Glutamatergic neuron (in vitro differentiated cells): ENCODE measurements at places on chromosomes 11 and 22. TPM values are rescaled to one million over a fixed set of nuclear protein-coding genes. Genes with fewer than 3 reads are reported as not detected.
A peak's percentile ranks its signal among the peaks of the same experiment; 100 is the strongest.

The GRM5 gene
- not detected for total RNA-seq

The BATF2 gene
- not detected for total RNA-seq

The ROBO4 gene
- not detected for total RNA-seq

The RPS25 gene
- 673 TPM for total RNA-seq

The IMMP1L gene
- total RNA-seq, result 34.3 TPM

The TEX12 gene
- total RNA-seq, result not detected

The ABTB2 gene
- 9.3 TPM for total RNA-seq

The CABP4 gene
- total RNA-seq, result not detected

The FUT4 gene
- 2.2 TPM for total RNA-seq

The OR8D4 gene
- total RNA-seq, result not detected

The CALCA gene
- not detected for total RNA-seq

The MLC1 gene
- total RNA-seq, result not detected

The ARL2 gene
- total RNA-seq, result 68.4 TPM

The CHRM1 gene
- not detected for total RNA-seq

The TREH gene
- total RNA-seq, result not detected

The CD3D gene
- total RNA-seq, result not detected

The CRYBB2 gene
- total RNA-seq, result not detected

The NEFH gene
- 27.1 TPM for total RNA-seq

DNA sequence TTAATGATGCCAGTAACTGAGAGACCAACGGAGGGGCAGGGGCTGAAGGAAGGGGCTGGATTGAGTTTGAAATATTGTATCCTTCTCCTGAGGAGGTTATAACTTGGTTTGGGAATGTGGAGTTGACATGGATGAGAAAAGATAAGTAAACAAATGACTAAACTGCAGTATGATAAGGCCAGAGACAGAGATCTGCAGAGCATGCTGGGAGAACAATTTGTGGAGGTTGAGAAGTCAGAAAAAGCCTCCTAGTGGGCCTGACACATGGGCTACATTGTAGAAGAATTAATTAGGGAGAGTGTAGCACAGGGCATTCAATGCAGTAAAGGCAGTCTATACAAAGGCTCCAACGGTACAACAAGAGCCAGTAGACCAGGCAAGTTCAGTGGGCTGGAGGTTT, 55.9 kb downstream of the SPON1 start:
- no peak for DNase-seq
- H3K27ac ChIP-seq, result no peak overlapping the region
- no peaks in the 10 kb centered on the region for H3K4me1 ChIP-seq
- H3K4me3 ChIP-seq, result no peak overlapping the region
- no peaks in the 10 kb centered on the region for H3K27me3 ChIP-seq

GRCh38 chr22:19307872-19308271, 16.4 kb upstream of the CLTCL1 start:
- H3K4me3 ChIP-seq, result no peak overlapping the region
- H3K4me1 ChIP-seq, result no peaks in the 10 kb centered on the region
- DNase-seq, result no peak
- H3K36me3 ChIP-seq, result no peaks in the 10 kb centered on the region
- H3K27me3 ChIP-seq, result no peaks in the 10 kb centered on the region

DNA sequence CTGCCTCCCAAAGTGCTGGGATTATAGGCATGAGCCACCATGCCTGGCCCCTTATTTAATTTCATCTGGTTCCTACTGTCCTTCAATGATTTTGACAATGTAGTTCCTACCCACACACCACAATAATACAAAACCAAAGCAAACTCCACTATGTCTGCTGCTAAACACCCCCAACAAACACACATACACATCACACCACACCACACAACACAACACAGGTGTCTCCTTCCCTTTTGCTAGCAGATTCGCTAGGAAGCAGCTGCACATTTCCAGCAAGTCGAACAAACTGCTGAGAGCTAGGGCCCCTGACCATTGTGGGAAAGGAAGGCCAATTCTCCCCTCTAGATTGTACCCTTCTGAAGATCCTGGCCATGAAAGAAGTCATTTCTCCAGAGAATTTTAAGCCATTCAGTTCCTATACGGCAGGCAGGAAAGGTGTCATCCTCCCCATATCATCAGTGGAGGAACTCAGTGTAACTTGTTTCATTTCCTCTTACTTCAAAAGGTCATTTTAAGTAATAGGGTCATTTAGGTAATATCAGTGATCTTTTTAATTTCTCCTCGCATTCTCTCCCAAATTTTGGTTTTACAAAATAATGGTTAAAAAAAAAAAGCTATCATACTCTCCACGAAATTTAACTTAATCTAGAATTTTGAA, 18.5 kb downstream of the NUMA1 start:
- no peak for DNase-seq
- H3K27ac ChIP-seq, result no peak overlapping the region
- H3K36me3 ChIP-seq, result no peaks in the 10 kb centered on the region
- no peaks in the 10 kb centered on the region for H3K27me3 ChIP-seq
- H3K4me3 ChIP-seq, result no peak overlapping the region

GRCh38 chr11:117925198-117925925, 3.8 kb downstream of the TMPRSS13 start:
- H3K27ac ChIP-seq, result no peak overlapping the region
- H3K27me3 ChIP-seq, result peaks cover 3% of the 10 kb centered on the region
- no peak for DNase-seq
- no peaks in the 10 kb centered on the region for H3K36me3 ChIP-seq

GRCh38 chr11:83024270-83024854, 47.3 kb downstream of the RAB30 start:
- peaks cover 29% of the 10 kb centered on the region for H3K4me1 ChIP-seq
- peaks cover 8% of the 10 kb centered on the region for H3K36me3 ChIP-seq
- no peak for DNase-seq

DNA sequence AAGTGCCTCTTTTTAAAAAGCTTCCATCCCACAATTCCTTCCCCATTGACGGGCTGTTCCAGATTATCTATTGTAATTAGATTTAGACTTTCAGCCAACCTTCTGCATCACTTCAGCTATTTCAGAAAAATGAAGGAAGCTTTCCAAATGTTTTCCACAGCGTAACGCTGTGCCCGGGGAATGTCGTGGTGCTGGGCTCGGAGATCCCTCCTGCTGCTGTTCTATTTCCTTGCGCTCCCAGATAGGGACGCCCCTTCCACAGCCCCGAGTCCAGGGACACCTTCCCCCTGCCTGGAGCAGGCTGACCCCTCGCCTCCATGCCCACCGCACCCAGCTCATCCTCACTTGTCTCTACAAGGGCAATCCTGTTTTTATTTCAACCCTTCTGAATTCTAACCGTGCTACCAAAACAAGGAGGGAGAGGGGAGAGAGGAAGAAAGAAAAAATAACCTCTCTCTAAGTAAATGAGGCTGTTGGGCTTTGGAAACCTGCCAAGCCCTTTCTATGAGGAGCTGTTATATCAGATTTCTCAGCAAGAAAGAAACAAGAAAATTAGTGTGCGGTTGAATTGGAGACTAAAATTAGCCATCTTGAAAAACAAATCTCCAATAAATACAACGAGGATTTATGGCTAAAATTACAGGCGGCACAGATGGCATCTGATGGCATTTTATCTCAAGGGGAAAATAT, 366.9 kb downstream of the BRD1 start:
- H3K4me3 ChIP-seq, result no peak overlapping the region
- peaks cover 3% of the 10 kb centered on the region for H3K27me3 ChIP-seq
- no peak for DNase-seq
- H3K4me1 ChIP-seq, result no peaks in the 10 kb centered on the region
- no peak overlapping the region for H3K27ac ChIP-seq

DNA sequence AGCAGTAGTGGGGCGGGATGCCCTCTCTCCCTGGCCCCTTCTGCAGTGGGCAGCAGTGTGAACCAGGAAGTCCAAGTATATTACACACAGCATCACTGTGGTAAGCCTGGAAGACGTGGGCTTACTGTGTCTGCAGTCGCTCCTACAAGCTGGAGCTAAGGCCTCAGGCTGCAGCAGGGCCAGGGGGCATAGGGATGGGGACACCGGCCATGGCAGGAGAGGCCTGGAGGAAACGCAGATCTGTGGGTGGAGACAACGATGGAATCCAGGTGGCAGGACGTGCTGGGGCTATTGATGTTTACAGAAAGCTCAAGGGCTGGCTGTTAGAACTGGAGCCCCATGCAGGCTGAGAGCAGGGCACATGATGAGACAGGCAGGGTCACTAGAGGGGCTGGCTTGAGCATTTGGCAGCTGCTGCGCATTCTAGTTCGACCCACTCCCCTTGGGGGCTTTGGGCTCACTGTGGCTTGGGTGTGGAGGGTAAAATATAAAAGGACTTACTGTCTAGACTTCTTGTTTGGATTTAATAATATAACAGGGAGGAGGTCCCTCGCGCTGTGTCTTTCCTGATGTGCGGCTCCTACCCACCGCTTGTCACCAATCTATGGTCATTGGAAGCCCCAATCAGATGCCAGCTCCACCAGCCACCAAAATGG, 539.5 kb downstream of the TBC1D22A start:
- no peaks in the 10 kb centered on the region for H3K4me1 ChIP-seq
- H3K4me3 ChIP-seq, result no peak overlapping the region
- H3K27me3 ChIP-seq, result peaks cover 4% of the 10 kb centered on the region
- H3K36me3 ChIP-seq, result no peaks in the 10 kb centered on the region
- DNase-seq, result no peak

- peaks cover 23% of the 10 kb centered on the region for H3K27me3 ChIP-seq
- peak within 1 kb of the TSS; percentile 86 for H3K4me3 ChIP-seq
- H3K36me3 ChIP-seq, result no peaks in the 10 kb centered on the region
- peaks cover 10% of the 10 kb centered on the region for H3K4me1 ChIP-seq
- peak; percentile 73 for DNase-seq
Observed at GRCh38 chr22:38843657-38844314, at the start of gene NPTXR. TSS of gene NPTXR (minus strand) at chr22:38844028.

GRCh38 chr11:115806056-115806455, 301.8 kb upstream of the CADM1 start:
- no peak overlapping the region for H3K27ac ChIP-seq
- DNase-seq, result no peak
- H3K36me3 ChIP-seq, result peaks cover 20% of the 10 kb centered on the region

GRCh38 chr11:110837603-110838002, 125.4 kb upstream of the ARHGAP20 start:
- H3K4me1 ChIP-seq, result no peaks in the 10 kb centered on the region
- no peaks in the 10 kb centered on the region for H3K27me3 ChIP-seq
- no peak for DNase-seq
- no peak overlapping the region for H3K27ac ChIP-seq
- no peak overlapping the region for H3K4me3 ChIP-seq
- no peaks in the 10 kb centered on the region for H3K36me3 ChIP-seq

DNA sequence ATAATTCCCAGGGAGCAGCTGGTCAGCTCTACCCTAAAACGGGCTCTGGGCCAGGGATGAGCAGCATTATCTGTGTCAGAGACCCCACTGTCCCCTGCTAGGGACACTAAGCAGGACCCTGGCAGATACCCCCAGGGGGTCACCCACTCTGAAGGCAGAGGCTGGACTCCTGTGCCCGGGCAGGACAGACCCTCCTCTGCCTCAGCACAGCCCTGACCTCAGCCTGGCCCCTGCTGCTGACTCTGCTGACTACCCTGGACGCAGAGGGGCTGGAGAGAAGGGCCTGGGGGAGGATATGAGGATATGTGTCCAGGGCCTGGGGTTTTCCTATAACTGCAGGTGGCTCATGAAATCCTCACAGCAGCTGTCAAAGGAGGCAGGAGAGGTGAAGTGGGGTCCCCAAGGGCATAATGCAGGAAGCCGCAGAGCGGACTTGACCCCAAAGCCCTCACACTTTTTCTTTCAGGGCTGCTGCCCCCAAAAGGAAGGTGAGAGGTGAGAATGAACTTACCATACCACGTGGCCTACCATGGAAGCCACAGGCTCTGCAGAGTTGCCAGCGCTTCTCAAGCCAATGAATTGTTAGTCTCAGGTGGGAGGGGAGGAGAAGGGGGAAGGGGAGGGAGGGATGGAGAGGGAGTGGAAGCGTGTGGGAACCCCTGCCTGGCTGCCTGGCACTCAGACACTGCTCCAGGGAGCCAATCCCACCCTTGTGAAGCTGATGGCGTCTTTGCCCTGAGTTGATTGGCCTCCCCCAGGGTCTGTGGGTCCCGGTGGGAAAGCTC, 76.7 kb upstream of the WNT11 start:
- H3K27ac ChIP-seq, result no peak overlapping the region
- DNase-seq, result no peak

DNA sequence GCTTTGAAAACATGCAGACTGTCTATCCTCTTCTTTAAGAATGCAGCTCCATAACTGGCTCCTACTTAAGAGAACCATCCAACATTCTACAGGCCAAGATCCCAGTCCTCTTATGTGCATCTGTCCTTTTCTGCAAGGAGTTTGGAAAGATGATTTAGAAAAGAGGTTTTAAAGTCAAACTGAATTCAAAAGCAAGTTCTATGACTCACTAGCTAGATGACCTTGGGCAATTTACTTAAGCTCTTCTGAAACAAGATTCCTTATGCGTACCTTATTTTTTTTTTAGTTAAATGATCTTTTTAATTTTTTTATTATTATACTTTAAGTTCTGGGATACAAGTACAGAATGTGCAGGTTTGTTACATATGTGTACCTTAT, 29.2 kb downstream of the GUCY1A2 start:
- peak overlapping the region; percentile 8 for H3K4me3 ChIP-seq
- DNase-seq, result no peak
- H3K4me1 ChIP-seq, result peaks cover 52% of the 10 kb centered on the region

DNA sequence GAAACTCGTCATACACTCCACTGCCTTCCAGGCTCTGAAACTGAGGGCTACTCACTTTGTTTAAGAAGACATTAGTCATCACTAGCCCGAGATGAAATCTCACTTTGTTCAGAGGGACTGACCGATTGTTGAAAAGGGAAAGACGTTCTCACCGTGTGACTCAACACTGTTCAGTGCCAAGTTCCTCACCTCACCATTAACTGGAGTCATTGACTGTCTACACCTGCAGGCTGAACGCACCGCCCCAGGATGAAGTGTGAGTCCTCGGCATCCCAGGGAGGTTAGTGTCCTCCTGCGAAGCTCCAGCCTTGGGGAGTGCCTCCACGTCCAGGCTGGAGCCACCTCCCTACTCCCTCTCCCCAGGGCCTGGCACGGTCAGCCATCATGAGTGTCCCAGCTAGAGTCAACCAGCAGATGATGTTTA, 30.4 kb downstream of the FADD start:
- H3K36me3 ChIP-seq, result no peaks in the 10 kb centered on the region
- no peak overlapping the region for H3K27ac ChIP-seq
- DNase-seq, result no peak
- no peaks in the 10 kb centered on the region for H3K4me1 ChIP-seq
- H3K4me3 ChIP-seq, result no peak overlapping the region

DNA sequence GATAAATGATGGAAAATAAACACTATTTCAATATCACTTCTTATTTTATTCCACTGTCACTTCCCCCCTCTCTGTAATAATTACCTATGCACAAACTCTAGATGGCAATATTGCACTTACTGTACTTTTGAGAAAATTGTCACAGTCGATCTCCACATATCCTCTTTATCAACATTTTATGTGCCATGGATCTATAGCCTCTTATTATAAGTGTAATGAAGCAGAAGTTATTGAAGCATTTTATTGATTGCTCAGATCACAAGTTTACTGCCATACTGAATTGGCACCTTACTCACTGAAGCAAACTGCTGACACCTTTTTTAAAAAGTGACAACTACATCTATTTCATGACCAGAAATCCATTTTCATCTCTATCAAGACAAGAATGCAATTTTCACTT, 133.4 kb downstream of the DCDC1 start:
- no peaks in the 10 kb centered on the region for H3K36me3 ChIP-seq
- peaks cover 4% of the 10 kb centered on the region for H3K4me1 ChIP-seq
- no peak overlapping the region for H3K27ac ChIP-seq
- no peak overlapping the region for H3K4me3 ChIP-seq

GRCh38 chr11:68872216-68873003, 30.7 kb upstream of the CPT1A start:
- no peaks in the 10 kb centered on the region for H3K36me3 ChIP-seq
- DNase-seq, result no peak
- H3K27me3 ChIP-seq, result peaks cover 5% of the 10 kb centered on the region
- no peak overlapping the region for H3K27ac ChIP-seq
